Suprapubic skin (tissue), 4 donors: ENCODE measurements at places on chromosomes 3 and 15. TPM values are rescaled to one million over a fixed set of nuclear protein-coding genes. Genes with fewer than 3 reads are reported as not detected.

The TUSC2 gene
- total RNA-seq: 19.2 TPM

The IQSEC1 gene
- total RNA-seq: 52.4 TPM

GRCh38 chr3:159114582-159114981, 312.7 kb downstream of the MFSD1 start:
- no peaks in the 10 kb centered on the region for H3K36me3 ChIP-seq
- no peak for DNase-seq
- H3K27ac ChIP-seq: no peak overlapping the region
- H3K4me1 ChIP-seq: no peaks in the 10 kb centered on the region
- no peaks in the 10 kb centered on the region for H3K27me3 ChIP-seq

- peaks cover 12% of the 10 kb centered on the region for H3K4me1 ChIP-seq
- peak; percentile 35 for DNase-seq
- H3K4me3 ChIP-seq: no peak overlapping the region
- no peak overlapping the region for H3K27ac ChIP-seq
- H3K27me3 ChIP-seq: no peaks in the 10 kb centered on the region
Observed at GRCh38 chr3:195693428-195694216, 27.2 kb upstream of the MUC20 start.

DNA sequence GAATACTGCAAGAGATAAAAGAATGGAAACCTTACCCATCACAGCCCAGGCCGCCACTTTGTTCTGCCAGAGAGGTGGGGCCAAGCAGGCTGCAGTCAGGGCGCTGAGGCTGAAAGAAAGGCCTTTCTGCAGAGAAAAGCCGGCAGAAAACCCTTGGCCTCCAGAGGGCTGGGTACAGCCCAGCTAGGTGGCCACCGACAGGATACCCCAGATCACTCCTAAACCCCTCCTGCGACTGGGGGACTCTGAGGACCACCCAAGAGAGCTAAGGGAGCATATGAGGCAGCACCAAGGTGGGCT, 69.3 kb downstream of the SMAD6 start:
- no peak overlapping the region for H3K4me3 ChIP-seq
- no peaks in the 10 kb centered on the region for H3K27me3 ChIP-seq
- H3K4me1 ChIP-seq: peaks cover 24% of the 10 kb centered on the region
- no peak overlapping the region for H3K27ac ChIP-seq
